Activated naive CD8-positive, alpha-beta T cell treated with anti-CD3 and anti-CD28 coated beads, Interleukin-2, amount 50 U/mL, for 24 hours (primary cell): ENCODE measurements at places on chromosomes 16 and 17.

- no peak for DNase-seq
Observed at GRCh38 chr17:76356803-76357456, 3.2 kb upstream of the PRPSAP1 start.

- peak; percentile 86 for DNase-seq
Observed at GRCh38 chr16:18969050-18969854, 14.5 kb upstream of the TMC7 start.

DNA sequence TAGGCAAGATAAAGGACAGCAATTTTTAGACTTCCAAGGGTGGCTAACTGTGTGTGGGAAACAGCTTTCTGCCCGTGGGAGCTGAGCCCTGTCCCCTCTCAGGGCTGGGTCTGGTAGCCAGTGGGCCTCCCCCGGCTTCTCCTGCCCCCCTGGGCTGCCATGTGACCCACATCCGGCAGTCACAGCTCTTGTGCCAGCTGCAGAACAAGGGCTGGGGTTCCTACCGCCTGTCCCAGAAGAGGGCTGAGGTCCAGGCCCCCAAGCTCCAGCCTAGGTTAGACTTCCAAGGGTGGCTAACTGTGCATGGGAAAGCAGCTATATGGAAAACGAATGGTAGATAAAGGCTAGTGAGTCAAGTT is 6.1 kb downstream of the GAST start:
- no peak for DNase-seq

- DNase-seq: no peak
Observed at GRCh38 chr16:81167851-81168250, 70.6 kb upstream of the BCO1 start.

DNA sequence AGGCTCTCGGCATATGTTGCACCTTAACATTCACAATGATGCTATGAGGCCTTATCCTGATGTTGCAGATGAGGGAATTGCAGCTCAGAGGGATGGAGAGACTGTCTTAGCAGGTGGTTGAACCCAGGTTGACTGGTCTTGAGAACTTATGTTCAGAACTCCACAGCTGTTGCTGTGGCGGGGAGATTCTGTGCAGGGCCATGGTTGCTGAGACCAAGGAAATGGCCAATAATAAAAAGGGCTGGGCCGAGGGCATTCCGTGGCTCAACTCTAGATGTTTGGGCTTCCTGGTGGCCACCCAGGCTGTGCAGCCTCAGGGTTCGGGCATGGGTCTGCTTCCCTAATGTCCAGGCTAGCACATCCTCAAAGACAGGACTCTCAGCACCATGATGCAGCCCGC is 5.9 kb downstream of the KSR1 start:
- DNase-seq: no peak

DNA sequence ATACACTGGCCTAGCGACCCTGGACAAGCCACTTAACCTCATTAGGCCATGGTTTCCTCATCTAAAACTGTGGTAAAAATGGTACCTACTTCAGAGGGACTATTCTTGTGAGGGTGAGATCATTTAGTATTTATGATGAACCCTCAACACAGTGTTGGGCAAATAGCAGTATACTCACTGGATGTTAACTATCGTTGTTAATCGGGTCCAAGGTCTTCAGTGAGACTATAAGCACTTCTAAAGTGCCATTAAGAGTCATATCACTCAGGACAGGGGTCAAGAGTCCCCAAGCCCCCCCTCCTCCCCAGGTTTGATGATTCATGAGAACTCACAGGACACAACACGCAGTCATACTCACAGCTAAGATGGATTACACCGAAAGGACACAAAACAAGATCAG is 11.0 kb downstream of the TK2 start:
- DNase-seq: no peak

DNA sequence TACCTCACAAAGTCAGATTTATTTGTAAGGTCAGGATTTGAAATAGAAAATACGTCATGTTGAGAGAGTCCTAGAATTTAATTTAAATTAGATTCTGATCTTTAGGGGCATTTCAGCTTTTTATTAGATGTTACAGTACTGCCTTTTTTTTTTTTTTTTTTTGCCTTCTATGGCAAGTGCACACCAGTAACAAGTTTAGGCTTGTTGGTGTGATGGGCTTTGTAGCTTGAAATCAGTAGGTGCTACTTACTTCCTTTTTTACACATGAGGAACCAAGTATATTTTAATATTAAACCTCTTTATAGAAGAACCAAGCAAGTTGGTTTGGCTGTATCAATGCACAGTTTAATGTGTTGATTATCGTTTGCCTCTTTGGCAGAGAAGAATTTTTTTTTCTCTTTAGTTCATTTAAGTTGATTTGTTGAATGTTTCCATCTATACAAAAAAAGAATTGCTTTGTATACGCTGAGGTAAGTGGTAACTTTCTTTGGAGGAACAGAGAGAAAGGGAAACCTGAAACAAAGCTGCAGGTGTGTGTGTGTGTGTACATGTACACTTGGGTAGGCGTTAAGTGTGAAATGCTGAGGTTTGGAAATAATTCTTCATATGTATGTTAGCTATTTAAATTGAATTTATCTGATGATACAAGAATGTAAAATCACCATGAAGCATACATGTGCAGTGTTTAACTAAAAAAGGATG is 15.7 kb downstream of the RBL2 start:
- DNase-seq: no peak

- peak; percentile 74 for DNase-seq
Observed at GRCh38 chr17:81142301-81143199, 22.8 kb upstream of the PVALEF start.

DNA sequence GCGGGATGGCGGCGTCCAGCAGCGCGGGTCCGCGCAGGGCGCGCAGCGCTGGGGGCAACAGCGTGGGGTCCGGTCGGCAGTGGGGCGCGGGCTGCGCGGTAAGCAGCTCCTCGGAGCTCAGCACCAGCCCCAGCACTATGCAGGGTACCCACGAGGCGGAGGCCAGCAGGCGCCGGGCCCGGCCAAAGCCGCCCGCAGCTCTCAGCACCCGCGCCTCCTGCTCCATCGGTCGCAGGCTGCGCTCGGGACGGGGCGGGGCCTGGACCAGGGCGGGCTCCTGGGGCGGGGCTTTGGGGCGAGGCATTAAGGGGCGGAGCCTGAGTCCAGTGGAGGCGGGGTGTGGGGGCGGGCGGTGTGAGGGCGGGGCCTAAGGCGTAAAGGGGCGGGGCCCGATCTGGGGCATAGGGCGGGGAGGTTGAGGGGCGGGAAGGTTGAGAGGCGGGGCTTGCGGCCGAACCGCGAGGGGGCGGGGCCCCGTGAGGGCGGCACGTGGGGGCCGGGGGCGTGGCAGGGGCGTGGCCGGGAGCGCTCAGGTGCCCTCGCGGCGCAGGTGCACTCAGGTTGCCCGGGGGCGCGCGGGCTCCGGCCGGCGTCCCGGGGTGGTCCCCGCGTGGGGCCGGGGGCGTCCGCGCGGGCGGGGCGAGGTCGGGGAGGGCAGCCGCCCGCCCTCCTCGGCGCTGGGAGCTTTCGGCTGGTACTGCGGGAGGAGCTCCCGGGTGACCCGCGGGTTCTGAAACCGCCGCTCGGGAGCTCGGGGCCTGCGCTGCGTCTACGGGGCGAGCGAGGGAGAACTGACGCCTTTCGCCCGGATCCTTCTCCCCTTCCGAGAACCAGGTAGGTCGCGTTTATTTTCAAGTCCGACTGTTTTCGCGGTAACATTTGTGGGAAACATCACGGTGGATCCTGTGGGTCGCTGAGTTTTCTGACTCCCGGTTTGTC is 1.4 kb upstream of the SLC22A31 start:
- peak; percentile 82 for DNase-seq
